ENCODE measurements at places on chromosomes 2 and 18.

DNA sequence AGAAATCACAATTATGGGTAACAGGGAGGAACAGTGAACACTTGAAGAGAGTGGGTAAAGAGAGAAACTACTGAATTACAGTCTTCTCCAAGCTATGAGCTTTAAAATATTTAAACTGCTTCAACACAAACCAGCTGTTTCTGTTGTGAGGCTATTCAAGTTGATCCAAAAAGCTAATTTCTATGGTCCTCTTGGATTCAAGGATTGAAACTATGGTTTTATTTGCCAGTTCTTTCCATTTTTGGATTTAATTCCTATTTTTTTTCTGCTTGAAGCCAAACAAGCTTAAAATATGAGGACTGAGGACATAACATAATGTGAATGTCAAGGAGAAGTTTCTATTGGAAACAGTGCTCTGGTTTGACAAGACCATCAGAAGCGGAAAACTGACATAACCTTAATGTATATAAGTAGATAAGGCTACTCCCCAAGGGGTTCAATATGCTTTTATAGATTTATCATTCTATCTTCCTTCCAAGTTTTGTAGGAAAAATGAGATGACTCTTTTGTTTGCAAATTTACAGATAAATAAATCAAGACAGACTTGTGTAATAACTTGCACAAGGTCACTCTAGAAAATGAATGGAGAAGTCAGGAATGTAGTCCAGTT, 60.7 kb upstream of the AQP4 start:
- no peak for DNase-seq

DNA sequence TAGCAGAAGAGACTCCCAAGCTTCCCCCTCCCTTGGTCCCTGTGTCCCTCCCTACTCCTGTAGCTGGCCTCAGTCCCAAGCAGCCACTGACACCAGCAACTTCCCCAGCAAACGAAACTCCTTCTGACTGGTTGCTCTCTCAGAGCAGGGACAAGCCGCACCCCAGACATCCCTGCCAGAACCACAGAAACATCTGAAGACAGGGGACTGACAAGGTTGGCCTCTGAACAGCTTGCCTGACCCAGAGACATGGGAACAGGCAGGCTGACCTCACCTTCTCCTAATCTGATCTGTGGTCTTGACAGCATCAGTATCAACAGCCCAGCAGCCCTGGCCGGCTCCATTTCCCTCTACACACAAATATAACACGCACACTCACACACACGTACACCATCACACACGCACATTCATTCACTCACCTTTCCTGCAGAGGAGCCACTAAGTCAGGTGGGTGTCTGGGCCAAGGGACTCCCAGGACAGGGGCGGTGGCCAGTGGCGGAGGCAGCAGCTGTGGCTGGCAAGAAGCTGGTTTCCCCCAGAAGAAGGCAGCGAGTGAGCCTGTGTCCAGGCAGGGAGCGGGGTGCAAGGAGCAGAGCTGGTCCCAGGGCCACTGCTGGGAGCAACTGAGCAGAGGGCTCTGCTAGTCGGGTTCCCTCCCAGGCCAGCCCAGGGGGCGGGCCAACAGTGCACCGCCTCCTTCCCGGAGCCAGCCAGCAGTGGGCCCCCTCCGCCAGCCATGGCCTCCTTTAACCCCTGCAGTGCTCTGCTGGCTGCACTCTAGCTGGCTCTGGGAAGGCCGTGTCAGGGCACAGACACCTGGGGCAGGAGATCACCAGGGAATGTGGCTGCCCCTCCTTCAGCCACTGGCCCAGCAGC, 59.1 kb downstream of the TNS1 start:
- DNase-seq = no peak

DNA sequence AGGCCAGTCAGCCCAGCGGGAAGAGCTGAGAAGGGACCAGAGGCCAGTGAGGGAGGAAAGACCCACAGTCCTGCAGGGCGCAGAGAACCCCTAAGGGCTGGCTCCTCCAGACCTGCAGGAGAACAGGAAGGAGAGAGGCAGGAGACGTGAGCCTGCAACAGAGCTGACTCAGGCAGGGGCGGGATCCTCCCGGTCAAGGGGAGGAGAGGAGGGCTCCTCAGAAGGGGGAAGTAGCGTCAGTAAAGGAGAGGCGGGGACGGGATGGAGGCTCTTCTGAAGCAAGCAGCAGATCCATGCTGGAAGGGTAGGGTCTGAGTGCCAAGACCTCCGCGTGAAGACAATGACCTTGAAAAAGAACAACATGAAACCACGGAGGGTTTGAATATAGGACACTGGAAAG, 50.8 kb downstream of the TRABD2A start:
- no peak for DNase-seq

- DNase-seq = no peak
Measured at GRCh38 chr2:205273148-205273547, 409.2 kb upstream of the NRP2 start.

DNA sequence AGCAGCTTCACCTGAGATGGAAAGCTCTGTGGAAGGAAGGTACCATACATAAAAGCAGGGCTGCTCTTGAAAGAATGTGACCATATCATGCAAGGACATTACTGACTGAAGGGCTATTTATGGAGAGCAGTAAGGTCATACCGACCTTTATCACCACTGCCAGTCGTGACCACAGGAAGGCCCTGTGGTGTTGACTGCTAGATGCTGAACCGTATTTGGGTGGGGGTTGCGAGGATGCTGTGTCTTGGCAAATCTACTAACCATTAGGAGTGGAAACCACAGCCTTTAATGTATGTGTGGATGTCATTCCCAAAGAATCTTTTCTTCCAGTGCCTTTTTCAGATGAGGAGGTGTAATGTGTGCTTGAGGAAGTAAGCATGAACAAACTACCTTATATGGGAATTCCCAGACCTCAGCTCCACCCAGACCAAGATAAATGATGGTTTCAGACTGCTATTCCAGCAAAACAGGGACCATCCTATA, 60.8 kb downstream of the LIMS1 start:
- peak; percentile 89 for DNase-seq

DNA sequence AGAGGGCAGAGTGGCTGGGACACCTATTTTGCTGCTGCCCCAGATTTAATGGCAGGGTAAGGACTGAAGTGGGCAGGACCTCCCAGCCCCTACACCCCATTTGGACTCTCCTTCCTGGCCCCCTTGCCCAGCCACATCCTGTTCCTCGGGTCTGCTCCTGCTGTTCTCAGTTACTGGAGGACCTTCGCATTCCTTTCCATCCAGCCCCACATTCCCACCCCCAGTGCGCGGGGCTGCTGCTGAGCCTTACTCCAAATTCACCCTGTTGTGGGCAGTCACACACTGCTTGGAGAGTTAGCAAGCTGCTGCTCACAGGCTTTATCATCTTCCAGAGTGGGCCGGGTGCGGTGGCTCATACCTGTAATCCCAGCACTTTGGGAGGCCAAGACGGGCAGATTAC, 75.2 kb upstream of the SLC14A2 start:
- DNase-seq = no peak

- DNase-seq = no peak
Measured at GRCh38 chr2:187502467-187502866, 51.8 kb downstream of the TFPI start.

DNA sequence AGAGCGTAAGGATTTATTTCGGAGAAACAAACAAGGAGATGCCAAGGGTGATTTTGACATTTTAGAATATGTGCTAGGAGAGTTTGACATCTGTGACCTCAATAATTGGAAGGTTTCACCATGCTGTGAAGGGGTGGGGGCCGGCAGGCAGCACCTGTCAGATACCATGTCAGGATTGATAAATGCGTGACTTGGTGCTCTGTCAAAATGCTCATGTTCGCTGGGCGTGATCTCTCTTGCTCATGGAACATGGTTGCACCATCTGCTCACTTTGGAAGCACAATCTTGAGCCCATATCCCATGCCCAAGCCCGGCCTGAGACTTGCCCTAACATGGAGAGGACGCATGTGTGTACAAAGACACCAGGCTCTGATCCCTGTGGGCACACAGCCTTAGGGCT, 347.6 kb downstream of the RNF144A start:
- DNase-seq = no peak

DNA sequence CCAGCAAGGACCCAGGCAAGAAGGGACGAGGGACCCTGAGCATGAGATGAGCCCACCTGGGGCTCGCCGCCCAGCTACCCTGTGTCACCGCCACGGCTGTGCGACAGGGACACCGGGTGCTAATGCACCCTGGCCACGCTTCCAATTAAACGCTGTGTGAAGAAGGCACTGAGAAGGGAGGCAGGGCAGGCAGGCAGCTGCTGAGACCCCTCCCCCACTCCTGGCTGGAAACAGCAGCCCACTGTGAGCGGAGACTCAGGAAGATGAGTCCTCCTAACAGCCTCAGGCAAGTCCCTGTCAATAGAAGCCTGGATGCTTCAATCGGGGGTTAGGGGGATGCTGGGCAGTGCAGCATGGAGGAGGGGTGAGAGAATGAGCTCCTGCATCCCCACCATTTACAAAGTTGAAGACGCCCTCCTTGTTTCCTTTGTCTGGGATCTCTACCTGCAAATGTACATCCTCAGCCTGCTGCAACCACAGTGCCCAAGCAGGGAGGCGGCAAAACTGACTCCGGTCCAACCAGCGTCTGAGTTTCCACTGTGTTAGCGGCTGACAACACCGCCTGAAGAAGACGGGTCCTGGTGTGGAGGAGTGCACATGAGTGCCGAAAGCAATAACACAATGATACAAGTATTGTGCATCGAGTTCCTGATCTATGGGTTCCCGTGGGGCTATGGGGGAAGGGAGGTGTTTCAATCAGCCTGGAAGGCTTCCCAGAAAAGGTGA, 12.8 kb downstream of the TMEM163 start:
- DNase-seq = no peak

DNA sequence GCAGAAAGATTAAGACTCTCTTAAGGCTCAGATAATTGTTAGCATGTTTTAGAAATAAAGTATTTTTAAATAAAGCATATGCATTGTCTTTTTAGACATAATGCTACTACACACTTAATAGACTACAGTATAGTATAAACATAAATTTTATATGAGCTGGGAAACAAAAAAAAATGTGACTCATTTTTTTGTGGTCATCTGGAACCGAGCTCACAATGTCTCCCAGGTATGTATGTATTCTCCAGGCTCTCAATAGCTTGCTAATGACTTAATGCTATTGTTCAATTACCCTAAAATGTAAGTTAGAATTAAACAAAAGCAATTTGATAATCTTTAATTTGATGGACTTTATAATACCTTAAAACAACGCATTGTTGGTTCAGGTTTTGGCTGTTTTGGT, 167.2 kb downstream of the NUP35 start:
- DNase-seq = no peak

DNA sequence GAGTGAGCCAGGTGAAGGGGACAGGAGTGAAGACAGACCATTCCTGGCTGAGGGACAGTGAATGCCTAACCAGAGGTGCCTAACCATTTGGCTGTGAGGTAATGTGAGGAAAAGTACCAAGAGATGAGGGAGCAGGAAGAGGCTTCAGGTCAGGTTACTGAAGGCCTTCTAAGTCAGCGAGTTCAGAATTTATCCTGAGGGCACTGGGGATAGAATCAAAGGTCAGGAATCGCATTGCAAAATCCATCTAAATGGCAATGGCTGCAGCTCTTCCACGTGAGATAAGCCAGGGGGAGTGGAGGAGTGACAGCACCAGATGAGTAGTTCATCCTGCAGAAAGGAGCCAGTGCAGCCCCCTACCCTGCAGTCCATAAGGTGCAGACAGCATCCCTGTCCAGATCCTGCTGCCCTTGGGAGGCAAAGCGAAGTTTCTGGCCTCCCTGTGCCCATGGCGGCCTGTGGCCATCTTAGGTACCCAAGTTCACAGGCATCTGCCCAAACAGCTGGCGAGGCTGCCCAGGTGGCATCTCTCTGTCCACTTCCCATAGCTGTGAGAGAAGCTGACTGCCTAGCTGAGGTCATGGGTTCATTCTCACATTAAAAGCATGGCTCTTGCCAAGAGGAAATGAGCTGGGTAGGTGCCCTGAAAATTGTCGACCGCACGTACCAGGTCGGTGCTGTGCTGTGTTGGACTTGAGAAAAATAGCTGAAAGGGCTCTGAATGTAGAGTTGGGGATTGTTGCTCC, 49.5 kb downstream of the CYP27C1 start:
- DNase-seq = no peak

DNA sequence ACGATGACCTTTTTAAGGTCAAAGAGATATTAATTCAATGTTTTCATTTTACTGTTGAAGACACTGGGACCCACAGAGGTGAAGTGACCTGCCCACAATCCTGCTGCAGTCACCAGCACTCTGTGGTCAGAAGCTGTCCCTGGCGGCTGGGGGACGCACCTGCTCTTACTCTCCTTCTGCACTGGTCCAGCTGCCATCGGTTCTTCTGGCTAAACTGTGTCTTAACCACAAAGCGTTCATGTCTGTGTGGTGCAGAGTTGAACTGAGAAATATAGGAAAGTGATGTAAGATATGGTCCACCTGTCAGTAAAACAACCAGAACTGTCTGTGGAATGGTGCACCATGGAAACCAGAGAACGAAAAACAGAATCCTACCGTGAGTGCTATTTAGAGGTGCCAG, 44.9 kb upstream of the SMIM21 start:
- no peak for DNase-seq

GRCh38 chr2:157625296-157625695, 3.4 kb downstream of the ACVR1C start:
- DNase-seq = no peak

DNA sequence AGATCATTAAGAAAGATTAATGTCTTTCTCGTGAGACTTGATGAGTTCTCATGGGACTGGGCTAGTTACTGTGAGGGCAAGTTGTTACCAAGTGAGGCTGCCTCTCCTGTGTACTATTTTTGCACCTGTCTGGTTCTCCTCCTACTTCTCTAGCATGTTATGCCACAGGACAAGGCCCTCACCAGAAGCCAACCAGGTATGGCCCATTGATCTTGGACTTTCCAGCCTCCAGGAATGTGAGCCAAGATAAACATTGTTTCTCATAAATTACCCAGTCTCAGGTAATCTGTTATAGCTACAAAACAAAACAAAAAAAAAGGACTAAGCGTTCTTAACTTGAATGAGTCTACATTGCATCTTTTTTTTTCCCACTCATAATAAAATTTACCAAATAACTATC, 184.1 kb downstream of the CDH7 start:
- peak; percentile 13 for DNase-seq

DNA sequence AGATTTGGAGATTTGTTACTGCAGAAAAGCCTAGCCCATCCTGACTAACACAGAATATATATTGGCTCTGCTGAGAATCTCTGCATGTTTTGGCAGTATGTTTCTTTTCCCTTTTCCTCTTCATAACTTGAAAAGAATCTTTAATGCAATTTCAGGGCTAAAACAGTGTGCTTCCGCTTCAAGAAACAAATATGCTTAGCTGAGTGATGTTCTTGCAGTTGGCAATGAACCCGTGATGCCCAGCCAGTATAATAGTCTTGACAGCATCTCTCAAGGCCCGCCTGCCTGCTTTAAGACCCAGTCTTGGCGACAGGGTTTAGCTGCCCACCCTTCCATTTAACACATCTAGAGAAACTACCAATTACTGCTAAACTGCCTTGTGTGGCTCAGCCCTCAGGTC, 184.5 kb downstream of the INO80D start:
- DNase-seq = no peak

- DNase-seq = no peak
Measured at GRCh38 chr2:214542295-214542694, 131.4 kb downstream of the VWC2L start.

- no peak for DNase-seq
Measured at GRCh38 chr2:144524118-144525009, 4.4 kb upstream of the ZEB2 start.
